ENCODE measurements at places on chromosomes 6 and 20.

DNA sequence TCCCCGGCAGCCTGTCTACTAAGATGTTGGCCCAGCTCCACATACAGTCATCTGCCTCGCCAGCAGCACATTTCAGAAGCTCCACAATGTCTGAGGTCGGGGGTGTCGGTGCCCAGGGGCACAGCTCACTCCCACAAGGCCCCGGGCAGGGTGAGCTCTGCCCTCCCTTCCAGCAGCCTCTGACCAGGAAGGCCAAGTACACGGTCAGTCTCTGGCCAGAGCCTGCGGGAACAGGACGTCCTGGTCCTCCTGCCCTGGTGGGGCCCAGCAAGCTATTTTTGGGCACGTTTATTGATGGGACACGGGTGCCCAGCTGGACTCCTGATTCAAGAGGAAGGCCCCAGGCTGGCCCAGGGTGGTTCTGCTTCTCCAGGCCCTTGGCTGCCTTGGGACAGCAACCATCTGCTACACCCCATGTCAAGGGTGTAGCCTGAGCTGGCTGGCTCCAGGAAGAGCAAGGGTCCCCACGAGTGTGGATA, 114.9 kb upstream of the PTPN1 start:
- no peak for DNase-seq

DNA sequence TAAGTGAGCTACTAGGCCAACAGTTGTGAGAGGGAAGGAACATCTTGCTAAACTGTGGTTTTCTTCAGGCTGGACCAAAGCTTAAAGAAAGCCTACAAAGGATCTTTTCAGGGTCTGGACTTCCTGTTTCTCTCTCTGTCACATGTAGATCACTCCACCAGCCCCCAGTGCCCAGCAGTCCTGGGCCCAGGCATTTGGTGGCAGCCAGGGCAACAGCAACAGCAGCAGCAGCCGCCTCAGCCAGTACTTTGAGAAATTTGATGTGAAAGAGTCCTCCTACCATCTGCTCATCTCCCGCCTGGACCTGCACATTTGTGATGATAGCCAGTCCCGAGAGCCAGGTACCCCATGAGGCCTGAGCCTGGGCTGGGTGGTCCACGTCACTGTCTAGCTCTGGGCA, 44.1 kb downstream of the BLTP3A start:
- DNase-seq = no peak

DNA sequence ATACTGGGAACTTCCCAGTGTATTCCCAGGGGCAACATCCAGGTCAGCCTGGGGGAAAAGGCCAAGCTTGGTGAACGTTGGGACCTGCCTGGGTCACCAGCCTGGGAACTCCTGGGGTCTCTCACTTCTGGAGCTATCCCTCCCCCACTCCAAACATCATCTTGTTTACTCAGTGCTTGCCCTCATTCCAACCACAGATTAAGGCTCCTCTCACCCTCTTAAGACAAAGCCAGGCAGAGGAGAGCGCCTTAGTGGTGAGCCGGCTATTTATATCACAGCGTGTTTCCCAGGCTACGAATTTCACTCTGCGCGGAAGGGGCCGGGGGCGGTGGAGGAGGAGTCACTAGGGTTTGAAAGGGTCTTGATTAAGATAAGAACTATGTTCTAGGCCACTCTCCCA, 12.1 kb downstream of the PRPH2 start:
- no peak for DNase-seq

DNA sequence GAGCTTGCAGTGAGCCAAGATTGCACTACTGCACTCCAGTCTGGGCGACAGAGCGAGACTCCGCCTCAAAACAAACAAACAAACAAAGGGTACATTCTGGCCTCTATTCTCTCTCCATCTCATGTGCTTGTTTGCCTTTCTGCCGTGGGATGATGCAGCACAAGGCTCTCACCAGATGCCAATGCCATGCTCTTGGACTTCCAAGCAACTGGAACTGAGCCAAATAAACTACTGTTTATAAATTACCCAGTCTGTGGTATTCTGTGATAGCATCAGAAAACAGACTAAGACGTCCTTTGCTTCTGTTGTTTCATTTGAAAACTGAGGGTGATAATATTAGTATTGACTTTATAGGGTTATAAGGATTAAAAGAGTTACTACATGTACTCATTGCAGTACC, 3.6 kb upstream of the BRD2 start:
- no peak for DNase-seq

DNA sequence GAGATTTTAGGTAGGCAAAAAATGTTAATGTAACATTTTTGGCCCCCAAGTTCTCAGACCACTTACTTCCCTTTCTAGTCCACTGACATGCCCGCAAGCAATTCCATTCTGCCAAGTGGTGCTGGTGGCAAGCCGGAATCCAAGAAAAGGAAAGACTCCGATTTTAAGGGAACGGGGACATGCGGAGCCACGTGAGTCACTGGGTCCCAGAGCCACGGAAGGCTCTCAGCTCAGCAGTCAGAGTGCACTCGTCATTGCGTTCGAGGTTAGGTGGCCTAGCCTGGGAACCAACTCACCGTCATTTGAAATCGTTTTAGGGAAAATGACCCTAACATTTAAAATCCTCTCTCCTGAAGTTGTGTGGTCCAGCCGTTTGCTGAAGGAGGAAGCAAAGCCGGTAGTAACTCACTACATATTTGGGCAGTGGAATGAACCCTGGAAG, 711 bp upstream of the SIRT5 start:
- DNase-seq = no peak

- DNase-seq = no peak
Measured at GRCh38 chr6:85754894-85755293, 112.2 kb upstream of the SYNCRIP start.

DNA sequence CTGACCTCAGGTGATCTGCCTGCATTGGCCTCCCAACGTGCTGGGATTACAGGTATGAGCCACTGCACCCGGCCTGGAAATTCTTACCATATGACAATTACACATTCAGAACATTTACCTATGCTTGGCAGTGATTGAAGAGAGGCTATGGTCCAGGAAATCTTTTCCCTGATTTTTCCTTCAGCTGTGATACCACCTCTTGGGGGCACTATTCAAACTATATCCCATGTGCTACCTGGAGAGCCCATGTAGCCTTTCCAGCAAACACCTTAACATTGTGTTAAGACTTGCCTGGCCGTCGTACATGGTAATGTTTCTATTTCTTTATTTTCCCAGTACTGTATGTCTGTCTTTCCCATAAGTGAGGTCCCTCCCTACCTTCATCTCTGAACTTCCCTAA, 61.7 kb upstream of the C20orf144 start:
- no peak for DNase-seq

DNA sequence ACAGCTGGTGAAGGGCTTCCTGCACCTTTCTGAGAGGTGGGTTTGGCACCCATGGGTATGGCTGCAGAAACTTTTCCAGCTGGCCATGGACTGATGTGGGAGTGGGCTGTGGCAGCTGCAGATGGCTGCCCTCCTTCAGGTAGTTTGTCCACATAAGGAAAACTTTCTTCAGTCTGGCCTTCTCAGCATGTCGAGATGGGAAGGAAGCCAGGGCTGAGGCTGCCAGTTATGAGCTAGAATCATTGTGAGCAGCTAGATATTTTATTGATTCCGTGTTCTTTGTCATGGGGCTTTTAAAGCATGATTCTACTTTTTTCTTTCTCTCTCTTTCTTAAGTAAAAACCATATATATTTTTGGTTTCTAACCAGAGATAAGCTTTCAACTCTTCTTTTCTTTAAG, 16.6 kb downstream of the NKX2-4 start:
- DNase-seq = no peak

GRCh38 chr6:34172961-34173775, 27.3 kb upstream of the GRM4 start:
- no peak for DNase-seq

DNA sequence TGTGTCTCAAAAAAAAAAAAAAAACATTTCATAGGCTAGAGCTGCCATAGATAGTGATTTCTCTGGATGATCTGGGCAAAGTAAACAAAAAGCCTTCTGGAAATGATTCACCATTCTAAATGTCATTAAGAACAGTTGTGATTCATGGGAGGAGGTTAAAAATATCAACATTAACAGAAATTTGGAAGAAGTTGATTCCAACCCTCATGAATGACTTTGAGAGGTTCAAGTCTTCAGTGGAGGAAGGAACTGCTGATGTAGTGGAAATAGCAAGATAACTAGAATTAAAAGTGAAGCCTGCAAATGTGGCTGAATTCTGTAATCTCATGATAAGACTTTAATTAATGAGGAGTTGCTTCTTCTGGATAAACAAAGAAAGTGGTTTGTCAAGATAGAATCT, 26.8 kb upstream of the MMP24 start:
- DNase-seq = no peak

All from NCI-H345 (cell line).